ENCODE measurements at places on chromosomes 6 and 20. TPM values are rescaled to one million over a fixed set of nuclear protein-coding genes. Genes with fewer than 3 reads are reported as not detected.

TRIM40 gene
- total RNA-seq = not detected

- DNase-seq = no peak
Observed at GRCh38 chr20:44085616-44086434, 101.2 kb downstream of the JPH2 start.

FAM209B gene
- 0.28 TPM for total RNA-seq

DNA sequence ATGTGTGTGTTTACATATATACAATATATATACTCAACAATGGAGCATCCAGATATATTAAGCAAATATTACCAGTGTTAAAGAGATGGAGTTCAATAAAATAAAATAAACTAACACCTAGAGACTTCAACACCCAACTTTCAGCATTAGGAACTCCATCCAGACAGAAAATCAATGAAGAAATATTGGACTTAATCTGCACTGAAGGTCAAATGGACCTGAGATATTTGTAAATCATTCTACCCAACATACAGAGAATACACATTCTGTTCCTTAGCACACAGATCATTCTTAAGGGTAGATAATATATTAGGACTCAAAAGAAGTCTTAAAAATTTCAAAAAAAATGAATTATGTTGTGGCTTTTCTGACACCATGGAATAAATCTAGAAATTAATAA, 832.3 kb upstream of the ADGRB3 start:
- DNase-seq = no peak

GRCh38 chr20:38270869-38271605, 10.5 kb upstream of the KIAA1755 start:
- no peak for DNase-seq

DNA sequence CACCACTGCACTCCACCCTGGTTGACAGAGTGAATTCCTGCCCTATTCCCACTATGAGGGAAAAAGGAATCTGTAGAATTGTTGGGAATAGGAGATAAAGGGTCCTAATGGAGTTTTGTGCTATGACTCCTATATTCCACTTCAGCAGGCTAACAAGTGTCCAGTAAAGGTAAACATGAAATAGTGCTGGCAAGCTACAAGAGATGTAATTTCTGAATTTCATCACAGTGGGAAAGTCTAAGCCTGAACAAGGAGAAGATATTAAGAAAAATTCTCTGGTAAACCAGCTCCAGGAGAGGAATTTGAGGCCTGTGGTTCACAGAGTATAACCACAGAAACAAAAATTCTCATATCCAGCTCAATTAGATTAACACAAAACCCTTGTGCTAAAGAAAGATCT, 10.3 kb upstream of the C6orf58 start:
- no peak for DNase-seq

DNA sequence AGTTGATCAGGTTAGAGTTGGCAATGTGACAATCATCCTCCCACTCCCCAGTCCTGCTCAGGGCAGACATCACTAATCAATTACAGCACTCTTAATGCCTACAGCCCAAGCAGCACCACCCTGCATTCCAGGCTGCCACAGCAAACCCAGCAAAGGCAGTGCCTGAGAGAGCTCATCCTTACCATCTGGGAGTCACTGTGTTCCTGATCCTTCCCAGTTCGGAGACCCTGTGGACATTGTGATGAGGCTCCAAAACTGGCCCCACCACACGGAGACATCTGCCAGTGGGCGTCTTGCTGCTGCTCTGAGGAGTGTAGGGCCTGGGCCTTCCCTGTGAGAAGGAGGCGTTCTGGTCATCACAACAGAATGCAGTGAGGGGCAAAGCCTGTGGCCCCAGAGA, 216.5 kb upstream of the CST7 start:
- no peak for DNase-seq

DNA sequence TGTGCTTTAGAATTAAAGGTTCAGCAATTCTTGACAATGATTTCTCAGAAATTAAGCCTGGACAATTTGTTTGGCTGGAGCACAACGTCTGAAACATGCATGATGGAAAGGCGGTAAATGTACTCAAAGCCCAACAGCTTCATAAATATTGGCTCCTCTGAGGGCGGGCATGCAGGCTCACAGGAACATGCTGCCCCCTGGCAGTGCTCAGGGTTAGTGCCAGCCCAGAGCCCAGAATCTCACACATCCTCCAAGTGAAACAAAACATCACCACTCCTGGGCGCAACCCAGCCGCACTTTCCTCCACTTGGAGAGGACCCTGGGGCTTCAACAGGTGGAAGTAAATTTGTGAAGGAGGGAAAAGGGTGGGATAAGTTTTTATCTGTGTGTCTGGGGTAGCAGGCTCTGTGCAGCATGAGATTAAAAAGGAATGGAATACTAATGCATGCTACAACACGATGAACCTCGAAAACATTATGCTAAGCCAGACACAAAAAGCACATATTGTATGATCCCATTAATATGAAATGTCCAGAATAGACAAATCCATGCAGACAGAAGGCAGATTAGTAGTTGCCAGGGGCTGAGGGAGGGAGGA, 54.1 kb upstream of the PTPRT start:
- DNase-seq = no peak

- DNase-seq = no peak
Observed at GRCh38 chr6:5684320-5685053, 322.2 kb downstream of the NRN1 start.

DNA sequence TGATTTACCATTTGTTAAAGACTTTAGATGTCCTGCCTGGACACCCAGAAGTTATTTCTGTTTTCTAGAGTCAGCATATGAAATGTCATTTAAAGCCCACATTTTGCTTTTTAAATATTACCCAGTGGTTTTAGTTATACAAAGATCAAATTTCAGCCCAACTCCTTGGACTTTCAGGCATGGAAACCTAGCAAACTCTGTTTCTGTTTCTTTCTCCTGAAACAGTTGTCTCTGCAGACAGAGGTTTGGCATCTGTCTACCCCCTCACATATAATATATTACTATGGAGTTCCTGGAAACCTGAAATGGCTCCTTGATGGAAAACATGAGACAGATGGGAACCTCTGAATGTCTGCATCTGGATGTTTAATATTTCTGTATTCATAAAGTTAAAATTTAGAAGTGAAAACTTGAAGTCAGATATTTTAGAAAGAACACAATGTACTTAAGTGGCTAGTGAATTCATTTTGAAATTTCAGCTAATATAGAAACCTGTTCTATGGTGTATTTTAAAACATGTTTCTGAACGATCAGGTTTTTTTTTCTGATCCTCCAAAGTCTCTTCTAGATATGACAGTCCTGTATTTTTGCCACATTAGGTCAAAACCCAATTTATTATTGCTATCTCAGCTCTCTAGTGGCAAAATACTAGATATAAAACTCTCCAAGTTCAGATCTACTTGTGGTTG, 743.3 kb downstream of the CD109 start:
- no peak for DNase-seq
